ENCODE measurements at places on chromosomes 12 and 14.
A peak's percentile ranks its signal among the peaks of the same experiment; 100 is the strongest.

DNA sequence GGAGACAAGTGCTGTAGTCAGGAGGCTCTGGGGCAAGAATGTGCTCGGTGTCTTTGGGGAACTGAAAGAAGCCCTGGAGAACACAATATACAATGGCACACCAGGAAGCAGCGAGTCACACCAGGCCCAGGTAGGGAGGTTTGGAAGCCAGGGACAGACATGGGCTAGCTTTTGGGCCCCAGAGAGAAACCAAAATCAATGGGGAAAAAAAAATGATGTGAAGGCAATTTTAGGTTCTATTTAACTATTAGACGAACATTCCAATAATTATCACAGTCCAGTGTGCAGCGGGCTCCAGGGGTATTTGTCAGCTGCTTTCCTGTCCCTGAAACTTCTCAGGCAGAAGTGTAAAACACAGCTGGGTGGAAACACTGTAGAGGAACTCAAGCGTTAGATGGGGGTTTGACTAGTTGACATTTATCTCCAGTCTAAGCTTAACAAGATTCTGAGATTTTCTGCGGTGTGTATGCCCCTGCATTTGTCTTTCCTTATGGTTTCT is 21.8 kb upstream of the EGLN3 start:
- no peak for DNase-seq

DNA sequence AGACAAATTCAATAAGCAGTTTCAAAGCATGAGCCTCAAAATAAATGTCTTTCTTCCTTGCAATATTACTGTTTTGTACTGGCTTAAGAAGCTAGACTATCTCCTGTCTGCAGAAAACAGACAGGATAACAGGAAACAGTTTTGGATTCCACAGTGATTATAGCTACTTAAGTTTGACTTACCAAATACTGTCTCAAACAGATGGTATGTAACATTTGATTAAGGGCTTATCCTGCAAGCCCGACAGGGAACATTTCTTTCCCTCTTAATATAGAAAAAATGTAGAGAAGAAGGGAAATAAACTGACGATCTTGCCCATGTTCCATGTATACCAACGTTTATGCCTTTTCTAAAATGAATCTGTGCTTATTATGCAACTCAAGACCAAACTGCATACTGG is 179.9 kb upstream of the EEA1 start:
- DNase-seq = no peak

DNA sequence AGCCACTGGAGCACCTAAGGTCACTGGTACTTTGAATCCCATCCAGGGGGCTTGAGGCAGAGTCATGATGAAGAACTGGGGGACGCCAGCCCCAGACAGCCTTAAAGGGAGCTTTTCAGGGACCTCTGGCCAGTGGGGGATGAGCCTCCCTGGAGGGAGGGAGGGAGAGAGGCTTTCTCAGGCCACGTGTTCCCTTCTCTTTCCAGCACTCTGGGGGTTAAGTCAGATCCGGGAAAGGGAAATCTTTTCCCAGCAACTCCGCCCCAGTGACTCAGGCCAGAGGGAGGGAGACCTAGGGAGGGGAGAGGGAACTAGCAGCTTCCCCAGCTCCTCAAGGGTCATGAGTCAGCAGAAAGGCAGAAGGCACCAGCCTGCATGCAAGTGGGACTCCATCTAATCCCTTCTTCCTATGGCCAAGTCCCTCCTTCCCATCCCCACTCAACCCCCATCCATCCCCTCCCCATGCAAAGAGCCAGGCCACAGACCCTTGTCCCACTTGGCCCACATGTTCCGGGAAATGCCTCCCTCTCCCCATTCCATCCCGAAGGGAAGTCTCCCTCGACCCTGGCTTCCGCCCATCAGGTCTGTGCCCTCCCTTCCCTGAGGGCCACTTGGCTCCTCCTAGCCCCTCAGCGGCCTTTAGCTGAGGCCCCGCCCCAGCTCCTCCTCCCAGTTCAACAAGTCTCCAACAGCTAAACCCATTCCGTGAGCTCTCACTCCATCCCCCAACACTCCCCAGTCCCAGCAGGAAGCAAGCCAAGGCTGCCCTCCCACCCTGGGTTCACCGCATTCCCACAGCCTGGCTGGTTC is 5.6 kb downstream of the TNFRSF1A start:
- peak; percentile 99 for DNase-seq

- DNase-seq = no peak
Observed at GRCh38 chr12:112386726-112387125, 4.5 kb upstream of the HECTD4 start.

DNA sequence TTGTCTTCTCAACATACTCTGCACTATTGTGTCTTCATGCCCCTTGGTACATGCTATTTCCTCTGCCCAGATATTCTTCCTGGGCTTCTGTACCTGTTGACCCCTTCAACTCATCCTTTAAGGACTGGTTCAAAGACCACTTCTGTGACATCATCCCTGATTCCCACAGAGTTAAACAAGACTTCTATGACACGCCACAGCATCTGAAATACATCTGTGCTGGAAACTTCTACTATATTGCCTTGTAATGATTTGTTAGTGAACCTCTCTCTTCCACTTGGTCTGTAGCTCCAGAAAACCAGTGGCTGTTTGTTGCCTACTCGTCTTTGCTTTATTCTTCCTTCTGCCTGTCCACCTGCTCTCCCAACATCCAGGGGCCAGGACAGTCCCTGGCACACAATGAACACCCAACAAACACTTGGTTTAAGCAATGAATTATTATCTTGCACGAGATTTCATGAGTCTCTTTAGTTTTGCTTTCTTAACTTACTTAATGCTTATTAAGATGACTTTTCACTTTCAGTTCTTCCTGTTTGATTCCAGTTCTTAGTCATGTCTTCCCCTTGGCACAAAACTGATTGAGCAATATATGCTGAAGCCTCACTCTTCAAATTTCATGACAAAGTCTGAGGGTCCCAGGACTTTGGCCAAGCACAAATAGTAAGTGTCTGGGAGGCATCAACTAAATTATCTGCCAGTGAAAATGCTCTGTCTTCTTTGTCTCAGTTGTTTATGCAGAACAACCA is 485.9 kb downstream of the APAF1 start:
- no peak for DNase-seq

DNA sequence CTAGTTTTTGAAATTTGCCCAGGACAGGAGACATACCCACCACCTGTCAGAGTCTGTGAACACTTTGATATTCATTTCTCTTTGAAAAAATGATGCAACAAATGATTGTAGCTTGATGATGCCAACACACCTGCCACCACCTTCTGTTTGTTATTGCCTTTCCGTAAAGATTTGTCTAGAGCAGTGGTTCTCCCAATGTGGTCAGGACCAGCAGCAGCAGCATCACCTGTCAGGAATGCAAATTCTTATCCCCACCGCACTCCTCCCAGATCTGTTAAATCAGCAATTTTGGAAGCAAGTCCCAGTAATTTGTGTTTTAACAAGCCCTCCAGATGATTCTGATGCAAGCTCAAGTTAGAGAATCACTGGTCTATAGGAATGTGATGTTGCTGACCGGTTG is 9.9 kb downstream of the CCDC175 start:
- no peak for DNase-seq

DNA sequence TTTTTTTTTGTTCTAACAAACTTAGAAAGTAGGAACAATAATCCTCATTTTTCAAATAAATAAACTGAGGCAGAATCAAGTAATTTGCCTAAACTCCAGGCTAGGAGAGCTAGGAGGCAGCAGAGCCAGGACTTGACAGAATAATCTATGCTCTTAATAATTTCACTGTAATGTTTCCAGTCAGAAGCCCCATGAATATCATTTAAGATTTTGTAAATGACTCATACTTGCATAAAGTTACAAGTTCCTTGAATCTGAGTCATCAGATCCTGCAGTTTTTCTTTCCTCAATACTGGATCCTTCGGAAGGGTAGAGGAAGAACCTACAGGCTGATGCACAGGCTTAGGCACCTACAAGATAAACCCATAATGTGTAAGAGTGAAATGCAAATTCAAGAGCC is 29.0 kb downstream of the CAPRIN2 start:
- DNase-seq = peak; percentile 78

GRCh38 chr14:79333198-79333546 is 878.1 kb downstream of the DIO2 start:
- DNase-seq = no peak

- DNase-seq = no peak
Observed at GRCh38 chr12:51372021-51372420, 19.2 kb downstream of the GALNT6 start.

DNA sequence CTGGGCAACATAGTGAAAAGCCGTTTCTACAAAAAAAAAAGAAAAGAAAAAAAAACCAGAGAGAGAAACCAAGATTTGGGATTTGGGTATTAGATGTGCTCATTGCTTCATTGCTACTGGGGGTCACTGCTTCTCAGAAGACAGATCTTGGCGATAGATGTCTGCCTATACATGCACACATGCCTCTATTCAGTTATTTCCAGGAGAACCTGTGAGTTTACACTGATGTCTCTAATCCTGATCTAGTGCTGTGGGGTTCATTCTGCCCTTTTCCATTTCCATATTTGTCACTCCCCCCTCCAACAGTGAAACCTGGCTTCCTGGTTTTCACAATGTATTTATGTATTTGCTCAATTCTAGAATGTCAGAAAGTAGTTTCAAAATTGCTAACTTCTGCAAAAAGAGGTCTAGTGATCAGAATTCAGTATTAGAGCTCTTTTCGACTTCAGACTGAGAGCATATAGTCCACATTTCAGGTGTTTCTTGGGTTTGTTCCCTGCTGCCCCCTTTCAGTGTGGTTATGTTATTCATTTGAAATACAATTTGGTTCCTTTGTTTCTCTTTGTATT is 111.0 kb downstream of the SLC25A47 start:
- no peak for DNase-seq
